ENCODE measurements at places on chromosomes 3 and 15.

DNA sequence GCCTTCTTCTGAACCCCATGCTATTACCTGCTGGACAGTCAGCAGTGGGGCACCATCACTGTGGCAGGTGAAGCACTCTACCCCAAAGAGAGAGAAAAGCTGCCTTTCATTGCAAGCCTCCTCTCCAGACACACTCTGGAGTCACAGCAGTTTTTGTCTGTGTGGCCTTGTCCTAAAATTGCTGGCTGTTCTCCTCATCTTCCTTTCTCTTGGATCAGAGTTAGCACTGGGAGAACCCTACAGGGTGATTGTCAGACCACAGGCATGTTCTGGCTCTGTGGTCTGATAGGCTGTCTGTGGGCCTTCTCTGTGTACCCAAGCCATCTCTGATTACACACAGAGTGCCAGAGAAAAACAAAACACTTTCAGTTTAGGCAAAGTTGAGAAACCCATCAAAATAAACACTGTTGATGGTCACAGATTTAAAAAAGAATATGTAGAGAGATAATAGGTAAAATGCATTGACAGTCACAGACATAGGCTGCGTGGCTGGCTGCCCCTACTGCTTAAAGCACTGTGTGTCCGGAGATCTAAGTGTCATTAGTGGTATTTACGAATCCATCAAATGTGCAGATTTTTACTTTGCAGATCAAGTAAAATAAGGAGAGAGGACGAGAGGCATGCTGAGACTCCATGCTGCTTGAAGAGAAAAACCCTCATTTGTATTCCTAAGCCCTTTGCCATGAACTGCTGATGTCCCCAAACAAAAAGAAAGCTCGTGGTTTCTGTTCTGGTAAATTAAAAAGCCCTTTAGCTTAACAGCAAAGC, 689.9 kb downstream of the TUSC7 start:
- DNase-seq: no peak

DNA sequence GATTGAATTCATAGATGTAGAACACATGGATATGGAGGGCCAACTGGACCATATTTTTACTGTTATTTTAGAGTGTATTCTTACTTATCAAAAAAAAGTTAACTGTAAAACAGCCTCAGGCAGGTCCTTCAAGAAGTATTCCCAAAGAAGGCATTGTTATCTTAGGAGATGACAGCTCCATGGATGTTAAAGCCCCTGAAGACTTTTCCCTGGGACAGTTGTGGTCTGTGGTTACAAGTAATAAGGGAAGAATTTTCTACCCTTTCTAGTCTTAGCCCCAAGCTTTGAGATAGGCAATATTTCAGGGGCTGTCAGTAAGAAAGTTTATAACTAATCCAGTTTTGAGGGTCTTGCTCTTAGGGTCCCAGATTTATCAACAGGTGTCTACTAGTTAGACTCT, 62.5 kb downstream of the LRRC49 start:
- DNase-seq: no peak

DNA sequence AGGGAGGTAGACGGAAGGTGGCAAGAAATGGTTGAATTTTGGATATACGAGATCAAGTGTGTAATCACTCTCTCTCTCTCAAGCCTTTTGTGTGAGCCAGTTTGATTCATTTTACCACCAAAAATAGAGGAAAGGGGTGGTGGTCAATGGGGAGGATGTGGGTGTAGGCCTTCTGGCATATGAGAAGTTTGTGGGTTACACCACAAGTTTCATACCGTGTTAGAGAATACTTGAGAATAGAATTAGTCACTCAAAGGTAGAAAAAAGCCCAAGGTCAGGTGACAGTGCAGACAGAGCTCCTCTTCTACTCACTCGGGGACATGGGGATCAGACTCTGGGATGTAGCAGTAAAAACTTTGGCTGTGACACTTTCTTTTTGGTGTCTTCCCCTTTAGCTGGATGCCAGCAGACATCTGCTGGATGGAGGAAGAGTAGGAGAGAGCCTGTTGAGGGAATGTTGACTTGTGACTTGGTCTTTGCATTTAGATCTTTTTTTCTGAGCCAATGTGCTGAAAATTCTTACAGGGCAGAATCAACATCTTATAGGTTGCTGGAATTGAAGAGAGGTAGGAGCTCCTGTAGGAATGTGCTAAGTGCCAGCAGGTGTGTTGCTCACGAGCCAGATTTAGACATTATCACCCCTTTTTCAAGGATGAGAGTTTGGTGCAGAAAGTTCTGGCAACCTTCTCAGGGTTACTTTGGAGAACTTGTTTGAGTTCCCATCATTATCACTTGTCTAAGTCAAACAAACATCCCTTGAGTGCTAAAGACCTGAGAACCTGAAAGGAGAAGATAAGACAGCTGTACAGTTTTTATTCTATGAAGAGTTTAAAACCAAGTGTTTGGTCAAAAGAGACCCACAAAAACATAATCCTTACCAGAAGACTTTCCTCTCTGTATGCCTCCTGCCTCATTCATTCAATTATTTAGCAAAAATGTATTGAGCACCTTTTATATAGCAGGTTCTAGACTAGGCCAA, 43.9 kb upstream of the RYK start:
- DNase-seq: peak; percentile 78

DNA sequence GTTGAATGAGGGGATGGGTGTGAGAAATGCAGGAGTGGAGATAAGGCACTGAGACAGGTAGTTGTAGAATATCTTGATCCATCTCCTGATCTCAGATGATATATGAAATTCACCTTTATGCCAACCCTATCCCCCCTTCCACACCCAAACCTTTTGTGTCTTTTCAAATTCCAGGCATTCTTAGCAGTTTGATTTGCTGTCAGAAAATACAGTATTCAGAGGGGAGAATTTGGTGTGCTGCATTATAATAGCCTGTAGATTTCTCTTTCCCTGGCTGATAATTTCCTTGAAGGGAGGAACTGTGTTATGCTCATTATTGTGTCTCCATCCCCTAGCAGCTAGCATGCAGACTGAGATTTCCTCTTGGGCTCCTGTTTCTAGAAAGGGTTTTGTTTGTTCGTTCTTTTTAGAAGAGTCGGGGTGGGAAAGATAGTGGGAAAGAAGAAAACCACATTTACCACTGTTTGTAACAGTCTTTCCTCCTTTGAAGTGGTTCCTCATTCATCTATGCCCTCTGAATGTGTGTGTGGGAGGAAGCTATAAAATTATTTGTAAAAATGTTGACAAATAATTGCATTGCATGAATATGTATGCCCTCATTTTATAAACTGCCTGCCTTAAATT, 373.4 kb downstream of the DIPK2A start:
- DNase-seq: no peak

DNA sequence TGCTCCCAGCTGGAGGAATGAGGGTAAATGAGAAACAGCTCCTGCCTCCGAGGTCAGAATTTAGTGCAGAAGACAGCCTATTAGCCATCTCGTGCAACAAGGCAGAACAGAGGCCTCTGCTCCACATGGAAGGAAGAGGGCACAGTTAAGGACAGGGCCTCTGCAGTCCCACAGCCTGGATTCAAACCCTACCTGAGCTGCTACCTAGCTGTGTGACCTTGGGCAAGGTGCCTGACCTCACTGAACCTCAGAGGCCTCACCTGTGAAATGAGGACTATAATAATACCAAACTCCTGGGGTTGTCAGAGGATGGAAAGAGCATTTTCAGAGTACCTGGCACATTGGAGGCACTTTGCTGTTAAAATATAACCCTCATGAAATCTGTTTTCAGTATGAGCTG, 285.7 kb upstream of the CTNNB1 start:
- DNase-seq: no peak

DNA sequence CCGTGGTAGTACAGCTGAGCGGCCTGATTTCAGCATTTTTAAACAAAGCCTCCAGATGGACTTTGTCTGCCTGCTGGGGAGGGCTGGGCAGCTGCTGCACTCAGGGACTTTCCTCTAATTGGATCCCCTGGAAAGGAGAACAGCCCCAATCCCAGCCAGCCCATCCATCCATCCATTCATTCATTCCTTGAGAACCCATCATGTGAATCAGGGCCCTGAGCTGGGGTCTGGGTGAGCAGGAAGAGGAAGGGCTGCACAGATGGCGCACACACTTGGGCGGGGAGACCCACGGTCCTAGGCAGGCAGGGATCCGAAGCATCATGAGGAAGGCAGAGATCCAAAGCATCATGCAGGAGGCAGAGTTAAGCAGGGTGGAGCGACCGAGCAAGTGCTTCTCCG, 45.7 kb downstream of the TPRA1 start:
- no peak for DNase-seq

DNA sequence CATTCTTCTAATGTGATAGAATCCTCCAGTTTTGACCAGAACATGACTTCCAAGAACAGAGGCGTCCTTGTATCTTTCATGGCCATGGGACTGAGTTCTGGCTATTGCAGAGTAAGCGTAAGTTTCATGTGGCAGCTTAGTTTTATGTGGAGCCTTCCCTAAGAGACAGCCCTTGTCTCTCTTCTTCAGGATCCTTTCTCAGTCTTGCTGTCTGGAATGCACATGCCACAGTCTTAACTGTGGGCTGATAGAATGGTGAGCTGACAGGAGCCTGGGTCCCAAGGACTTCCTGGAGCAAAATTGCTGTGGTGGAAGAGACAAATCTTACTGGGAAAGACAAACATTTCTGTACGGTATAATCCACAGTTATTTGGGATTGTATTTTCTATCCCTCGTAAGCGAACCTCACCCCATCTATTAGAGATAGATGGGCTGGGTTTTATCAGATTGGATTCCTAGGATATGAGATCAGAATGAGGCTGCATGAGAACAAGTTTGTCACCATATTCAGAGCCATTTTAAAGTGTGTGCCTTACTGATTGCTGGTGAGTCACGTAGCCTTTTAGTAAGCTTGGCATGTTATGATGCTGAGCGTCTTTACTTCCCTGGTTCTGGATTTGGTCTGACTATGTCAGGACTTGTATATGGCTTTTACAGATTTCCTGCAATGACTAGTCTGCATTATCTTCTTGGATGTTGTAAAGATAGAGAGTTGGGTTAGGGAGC, 32.8 kb downstream of the CDIN1 start:
- no peak for DNase-seq

DNA sequence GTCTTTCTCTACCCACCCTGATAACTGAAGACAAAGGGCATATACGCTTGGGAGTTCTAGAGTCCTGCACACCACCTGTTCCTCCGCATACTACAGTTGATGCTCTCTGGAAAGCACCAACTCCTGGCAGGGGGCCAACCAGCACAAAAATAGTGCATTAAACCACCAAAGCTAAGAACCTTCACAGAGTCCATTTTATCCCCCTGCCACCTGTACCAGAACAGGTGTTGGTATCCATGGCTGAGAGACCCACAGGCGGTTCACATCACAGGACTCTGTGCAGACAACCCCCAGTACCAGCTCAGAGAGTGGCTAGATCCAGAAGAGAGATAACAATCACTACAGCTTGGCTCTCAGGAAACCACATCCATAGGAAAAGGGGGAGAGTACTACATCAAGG, 114.4 kb upstream of the POU1F1 start:
- DNase-seq: no peak

GRCh38 chr3:169241991-169242707, 421.4 kb downstream of the MECOM start:
- DNase-seq: no peak

- DNase-seq: no peak
Observed at GRCh38 chr3:193779933-193780332, 186.9 kb downstream of the OPA1 start.

DNA sequence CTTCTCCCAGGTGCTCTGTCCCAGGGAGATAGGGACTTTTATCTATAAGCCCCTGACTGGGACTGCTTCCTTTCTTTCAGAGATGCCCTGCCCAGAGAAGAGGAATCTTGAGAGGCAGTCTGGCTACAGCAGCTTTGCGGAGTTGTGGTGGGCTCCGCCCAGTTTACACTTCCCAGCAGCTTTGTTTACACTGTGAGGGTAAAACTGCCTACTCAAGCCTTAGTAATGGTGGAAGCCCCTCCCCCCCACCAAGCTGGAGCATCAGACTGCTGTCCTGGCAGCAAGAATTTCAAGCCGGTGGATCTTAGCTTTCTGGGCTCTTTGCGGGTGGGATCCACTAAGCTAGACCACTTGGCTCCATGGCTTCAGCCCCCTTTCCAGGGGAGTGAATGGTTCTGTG, 253.8 kb upstream of the ARL6 start:
- no peak for DNase-seq

- DNase-seq: no peak
Observed at GRCh38 chr3:170500995-170501394, 82.3 kb downstream of the CLDN11 start.

- no peak for DNase-seq
Observed at GRCh38 chr3:155502630-155503029, 209.1 kb upstream of the STRIT1 start.

DNA sequence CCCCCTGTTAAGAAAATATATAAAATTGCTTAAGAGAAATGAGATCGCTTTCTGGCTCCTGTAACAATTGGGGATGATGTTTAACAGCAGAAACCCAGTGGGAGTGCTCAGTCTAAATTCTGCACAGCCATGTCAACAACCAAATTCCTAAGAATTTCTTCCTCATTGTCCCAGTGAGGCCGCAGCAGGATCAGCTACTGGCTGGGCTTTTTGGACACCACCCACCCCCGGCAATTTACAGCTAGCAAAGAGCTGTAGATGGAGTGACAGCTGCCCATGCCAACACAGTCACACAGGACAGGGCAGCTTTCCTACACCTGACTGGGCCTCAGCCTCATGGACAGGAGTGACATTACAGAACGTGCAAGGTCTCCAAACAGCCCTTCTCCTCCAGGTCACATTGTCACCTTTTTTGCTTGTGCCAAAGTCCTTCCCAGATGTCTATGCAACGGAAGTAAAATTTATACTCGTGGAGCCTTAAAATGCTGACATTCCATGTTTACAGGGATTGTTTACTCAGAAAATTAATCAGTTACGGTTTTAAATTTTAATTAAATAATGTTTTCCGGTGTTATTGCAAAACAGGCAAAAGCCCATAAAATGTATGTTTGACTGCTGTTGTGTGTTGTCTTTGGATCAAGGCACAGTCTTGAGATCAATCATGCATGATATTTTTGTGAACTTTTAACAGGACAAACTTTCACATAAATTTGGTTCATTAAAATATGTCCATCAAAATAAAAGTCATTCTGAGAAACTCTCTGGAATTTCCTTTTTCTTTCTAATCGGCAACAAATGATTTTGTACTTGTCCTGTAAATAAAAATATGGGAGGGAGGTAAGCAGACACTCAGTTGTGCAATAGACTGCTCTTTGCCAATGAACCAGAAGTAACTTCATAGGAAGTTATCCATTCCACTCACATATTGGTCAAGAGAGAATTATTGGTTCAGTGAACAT, 943.2 kb downstream of the MCTP2 start:
- no peak for DNase-seq
